Activated CD8-positive, alpha-beta memory T cell treated with anti-CD3 and anti-CD28 coated beads, Interleukin-2, amount 10 ng/mL, durations not matched to agents 7 days and 5 days (primary cell): ENCODE measurements at places on chromosomes 16 and 17.
A peak's percentile ranks its signal among the peaks of the same experiment; 100 is the strongest.

- peak; percentile 95 for DNase-seq
Observed at GRCh38 chr17:78130437-78131101, at the start of gene TMC8. Gene TMC8, plus strand, starts transcription at chr17:78130771. Its CDS starts 818 bp downstream, at chr17:78131589.

DNA sequence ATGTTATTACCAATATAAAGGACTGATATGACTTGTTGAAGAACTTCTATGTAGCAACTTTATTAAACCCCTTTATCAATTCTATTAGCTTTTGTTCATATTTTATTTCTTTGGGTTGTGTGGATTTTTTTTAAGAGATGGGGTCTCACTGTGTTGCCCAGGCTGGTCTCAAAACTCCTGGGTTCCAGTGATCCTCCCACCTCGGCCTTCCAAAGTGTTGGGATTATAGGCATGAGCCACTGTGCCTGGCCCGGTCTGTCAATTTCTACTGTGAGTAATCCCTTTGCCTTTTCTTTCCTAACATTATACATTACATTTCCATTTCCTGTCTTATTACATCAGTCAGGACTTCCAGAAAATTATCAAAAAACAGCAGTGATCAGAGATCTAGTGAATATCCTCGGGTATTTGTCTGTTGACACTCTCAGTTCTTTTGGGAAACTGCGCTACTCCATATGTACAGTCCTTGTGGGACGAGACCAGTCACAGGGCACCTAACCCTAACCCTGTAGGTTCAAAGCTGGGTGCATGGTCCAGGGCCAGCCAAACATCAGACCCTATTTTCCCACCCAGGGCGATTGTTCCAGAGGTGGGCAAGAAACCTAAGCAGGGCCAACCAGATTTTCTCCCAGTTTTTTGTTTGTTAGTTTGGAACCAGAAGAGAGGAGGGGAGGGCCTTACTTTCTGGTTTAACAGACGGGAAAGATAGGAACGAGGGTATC lies 1.7 kb upstream of the SLC47A1 start:
- no peak for DNase-seq

DNA sequence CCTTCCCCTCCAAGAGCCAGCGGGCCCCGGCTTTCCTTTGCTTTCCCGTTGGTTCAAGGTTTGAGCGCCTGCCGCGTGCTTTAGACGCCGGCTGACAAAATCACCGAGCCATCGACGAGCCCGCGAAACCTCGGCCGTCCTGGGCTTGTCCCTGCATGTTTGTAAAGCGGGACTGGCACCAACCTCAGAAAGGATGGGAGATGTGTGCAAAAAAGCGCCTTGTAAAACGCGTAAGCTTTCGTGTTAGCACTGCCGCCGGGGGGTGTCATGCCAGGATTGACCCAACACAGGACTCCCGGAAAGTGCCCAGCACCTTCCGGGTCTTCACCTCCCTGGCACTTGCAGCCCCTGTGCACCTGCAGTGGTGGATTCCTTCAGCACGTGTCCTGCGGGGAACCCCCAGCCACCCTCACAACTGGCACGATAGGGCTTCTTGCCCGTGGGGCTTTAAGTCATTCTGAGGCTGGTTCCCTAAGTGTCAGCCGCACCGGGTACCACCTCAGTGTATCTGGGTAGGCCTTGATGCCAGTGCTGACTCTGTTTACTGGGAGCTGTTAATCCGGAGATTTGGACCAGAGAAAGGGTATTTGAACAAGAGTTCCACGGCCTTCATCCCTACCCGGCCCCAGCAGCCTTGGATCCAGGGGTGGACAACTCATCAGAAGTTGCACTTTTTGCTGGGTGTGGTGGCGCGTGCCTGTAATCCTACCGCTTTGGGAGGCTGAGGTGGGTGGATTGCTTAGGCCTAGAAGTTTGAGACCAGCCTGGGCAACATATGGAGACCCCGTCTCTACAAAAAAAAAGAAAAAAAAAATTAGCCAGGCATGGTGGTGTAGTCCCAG lies 817 bp downstream of the NDUFAF8 start:
- DNase-seq, result peak; percentile 67

DNA sequence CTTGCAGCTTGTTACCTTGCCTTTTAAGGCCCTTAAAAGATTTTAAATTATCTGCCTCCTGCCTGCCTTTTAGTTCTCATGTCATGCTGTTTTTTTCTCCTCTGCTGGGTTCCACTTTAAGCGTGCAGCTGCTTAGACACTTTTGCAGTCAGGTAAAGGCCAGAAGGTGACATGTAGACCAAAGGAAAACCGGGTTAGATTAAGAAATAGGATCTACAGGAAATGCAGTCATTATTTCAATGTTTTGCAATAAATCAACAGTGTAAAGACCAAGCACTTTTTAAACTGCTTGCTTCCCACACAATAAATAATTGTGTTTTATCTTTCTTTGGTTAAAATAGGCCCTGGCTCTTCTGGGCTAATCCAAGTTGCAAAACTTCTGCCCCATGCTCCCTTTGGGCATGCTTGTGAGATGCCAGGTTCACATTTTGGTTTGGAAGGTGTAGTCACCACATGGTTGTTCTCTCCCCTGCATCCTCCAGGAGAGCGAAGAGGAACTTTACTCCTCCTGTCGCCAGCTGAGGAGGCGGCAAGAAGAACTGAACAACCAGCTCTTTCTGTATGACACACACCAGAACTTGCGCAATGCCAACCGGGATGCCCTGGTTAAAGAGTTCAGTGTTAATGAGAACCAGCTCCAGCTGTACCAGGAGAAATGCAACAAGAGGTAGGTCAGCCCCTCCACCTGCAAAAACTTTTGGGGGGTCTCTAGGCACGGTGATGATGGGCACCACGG lies 54.9 kb downstream of the SDR42E1 start:
- DNase-seq, result no peak
